Heart right ventricle (tissue), 16 donors: ENCODE measurements at places on chromosomes 3 and 15. TPM values are rescaled to one million over a fixed set of nuclear protein-coding genes. Genes with fewer than 3 reads are reported as not detected.

Gene CTDSPL
- 42.4 TPM for total RNA-seq

Gene CEP19
- 0.80 TPM for total RNA-seq

Gene ISLR2
- 1.3 TPM for total RNA-seq

Gene SUCNR1
- 0.54 TPM for total RNA-seq

Gene INSYN1
- 111 TPM for total RNA-seq

Gene KLHL6
- total RNA-seq: 0.81 TPM

Gene PLA2G4B
- 2.1 TPM for total RNA-seq

Gene XCR1
- not detected for total RNA-seq

Gene PLA2G4E
- not detected for total RNA-seq

Gene CPLX3
- total RNA-seq: 6.1 TPM

Gene GOLGA6L10
- total RNA-seq: 0.70 TPM

Gene PCOLCE2
- total RNA-seq: 67.4 TPM

Gene SLC27A2
- not detected for total RNA-seq

Gene MEIS2
- total RNA-seq: 48.8 TPM

Gene TRIM42
- total RNA-seq: not detected

Gene FBXW12
- not detected for total RNA-seq

Gene MGLL
- total RNA-seq: 72.2 TPM

Gene DLL4
- total RNA-seq: 21.0 TPM

Gene MEGF11
- total RNA-seq: not detected
